CD4-positive, alpha-beta T cell (primary cell): ENCODE measurements at places on chromosomes 3 and 15.
A peak's percentile ranks its signal among the peaks of the same experiment; 100 is the strongest.

DNA sequence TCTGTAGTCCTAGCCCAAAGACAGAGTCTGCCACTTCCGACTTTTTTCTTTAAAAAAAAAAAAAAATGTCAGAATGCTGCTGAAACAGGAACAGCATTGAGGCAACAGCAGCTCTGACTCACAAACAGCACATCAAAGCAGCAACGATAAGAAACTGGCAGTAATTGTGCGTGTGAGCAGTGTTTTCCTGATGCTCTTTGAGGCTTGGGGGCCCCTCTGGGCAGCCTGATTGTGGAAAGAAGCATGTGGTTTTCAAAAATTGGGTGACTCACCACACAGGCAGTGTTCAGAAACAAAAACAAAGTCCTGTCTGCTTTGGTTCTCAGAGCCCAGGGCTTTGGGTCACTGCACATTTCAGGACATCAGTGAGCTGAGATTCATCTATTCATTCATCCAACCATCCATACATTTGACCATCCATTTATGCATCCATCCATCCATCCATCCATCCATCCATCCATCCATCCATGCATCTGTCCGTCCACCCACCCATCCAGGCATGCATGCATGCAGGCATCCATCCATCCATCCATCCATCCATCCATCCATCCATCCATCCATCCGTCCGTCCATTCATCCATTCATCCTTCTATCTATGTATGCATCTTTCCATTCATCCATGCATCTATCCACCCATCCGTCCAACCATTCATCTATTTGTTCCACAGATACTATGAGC, 308.4 kb downstream of the RPLP1 start:
- peak; percentile 53 for DNase-seq

GRCh38 chr3:72191209-72191960, 406.4 kb upstream of the PROK2 start:
- DNase-seq = no peak

DNA sequence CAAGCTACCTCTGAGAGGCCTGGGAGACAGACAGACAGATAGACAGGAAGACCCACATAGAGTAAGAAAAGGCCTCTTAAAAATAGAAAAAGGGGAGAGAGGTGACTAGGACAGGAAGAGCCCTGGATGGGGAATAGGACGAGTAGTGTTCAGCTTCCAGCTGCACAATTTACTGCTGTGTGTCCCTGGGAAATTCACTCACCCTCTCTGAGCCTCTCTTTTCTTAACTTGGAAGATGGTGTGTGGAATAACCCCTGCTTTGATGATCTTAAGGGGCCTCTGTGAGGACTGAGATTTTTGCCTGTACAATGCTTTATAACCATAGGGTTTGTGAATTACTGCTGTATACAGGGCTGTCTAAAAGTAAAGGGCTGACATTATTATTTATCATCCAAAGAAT, 37.5 kb downstream of the FEM1B start:
- no peak for DNase-seq

- no peak for DNase-seq
Measured at GRCh38 chr15:69697916-69698315, 245.3 kb downstream of the RPLP1 start.

GRCh38 chr3:63441262-63441661, 163.2 kb downstream of the SYNPR start:
- DNase-seq = no peak

DNA sequence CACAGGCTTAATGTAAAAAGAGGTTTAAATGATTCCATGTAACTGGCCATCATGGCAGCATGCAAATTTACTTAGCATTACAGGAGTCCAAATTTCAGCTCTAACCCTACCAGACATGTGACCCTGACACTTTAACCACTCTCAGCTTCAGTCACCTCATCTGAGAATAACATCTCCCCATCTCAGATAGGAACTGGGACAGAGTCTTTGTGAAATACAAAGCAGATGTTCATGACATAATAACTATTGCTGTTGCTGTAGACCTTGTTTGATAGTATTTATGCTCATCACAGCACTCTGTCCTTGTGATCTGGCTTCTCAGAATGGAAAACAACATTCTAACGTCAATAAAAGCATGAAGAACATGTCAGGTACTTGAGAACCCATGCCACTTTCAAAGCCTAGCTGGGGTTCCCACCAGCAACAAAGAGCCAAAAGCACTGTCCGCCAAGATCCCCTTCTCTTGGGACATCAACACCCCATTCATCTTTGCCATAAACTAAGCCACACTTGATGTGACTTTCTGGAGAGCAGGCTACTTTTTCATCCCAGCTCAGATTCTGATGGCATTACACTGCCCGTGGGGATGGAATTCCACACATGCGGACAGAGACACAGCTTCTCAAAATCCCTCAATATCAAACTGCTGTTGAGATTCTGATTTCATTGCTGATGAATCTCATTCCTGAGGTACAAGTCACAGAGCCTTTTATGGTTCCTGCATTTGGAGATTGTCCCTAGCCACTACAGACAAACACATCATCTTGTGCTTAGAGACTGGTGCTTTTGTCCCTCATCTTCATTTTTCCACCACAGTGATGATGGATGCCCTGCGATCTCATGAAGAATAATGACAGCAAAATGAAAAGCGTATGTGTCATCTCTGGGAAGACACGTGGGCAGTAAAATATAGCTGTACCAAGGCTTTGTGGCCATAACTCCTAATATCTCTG, 202.7 kb downstream of the TNIK start:
- DNase-seq = no peak

- no peak for DNase-seq
Measured at GRCh38 chr3:197105786-197106185, 76.2 kb upstream of the MELTF start.

DNA sequence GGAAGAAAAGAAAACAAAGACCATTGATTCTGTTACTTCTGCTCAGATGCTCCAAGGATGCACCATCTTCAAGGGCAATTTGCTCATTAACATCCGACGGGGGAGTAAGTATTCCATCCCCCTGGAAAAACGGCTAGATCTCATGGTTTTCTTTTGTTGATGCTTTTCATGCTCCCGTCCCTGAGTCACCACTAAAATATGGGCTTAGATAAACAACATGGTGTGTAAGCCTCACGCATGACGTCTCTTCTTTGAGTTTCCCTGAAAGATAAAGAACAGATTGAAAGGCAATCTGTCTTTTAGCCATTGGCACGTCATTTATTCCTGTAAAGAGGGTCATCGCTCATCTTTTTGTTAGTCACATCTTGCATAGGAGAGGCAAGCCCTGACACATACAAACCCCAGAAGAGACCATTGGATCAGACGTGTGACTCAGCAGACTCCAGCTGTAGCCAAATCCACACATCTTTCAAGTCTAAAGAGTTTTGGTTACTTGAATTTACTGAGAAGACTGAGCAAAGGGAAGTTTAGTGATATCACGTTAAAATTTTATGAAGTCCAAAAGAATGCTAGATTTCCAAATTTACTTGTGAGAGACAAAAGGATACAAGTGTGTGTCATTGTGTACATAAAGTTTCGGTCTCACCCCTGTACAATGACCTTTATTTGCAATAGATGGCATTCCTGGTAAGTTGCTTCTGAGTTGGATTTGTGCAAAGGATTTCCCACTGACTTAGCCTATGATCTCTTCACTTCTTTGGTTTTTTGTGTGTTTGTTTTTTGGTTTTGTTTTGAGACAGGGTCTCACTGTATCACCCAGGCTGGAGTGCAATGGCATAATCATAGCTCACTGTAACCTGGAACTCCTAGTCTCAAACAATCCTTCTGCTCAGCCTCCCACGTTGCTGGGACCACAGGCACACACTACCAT, 110.5 kb downstream of the PGPEP1L start:
- DNase-seq = no peak

DNA sequence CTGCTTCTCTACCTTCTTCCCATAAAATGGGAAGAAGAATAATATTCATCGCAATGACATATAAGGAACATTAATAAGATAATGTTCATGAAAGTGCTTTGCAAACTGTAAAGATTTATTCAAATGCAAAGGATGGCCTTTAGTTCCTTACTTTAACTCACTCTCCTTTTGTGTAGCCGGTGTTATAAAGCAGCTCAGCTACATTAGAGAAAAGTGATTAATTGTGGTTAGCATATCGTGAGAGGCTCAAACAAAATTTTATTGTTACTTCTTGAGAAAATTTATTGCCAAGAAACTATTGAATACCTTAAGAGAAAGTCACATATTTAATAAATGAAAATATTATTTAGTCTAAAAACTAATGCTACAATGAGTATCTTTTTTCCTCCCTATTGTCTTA, 250.7 kb upstream of the NR2E3 start:
- DNase-seq = no peak

GRCh38 chr15:80498652-80499051, 94.5 kb downstream of the ARNT2 start:
- no peak for DNase-seq

DNA sequence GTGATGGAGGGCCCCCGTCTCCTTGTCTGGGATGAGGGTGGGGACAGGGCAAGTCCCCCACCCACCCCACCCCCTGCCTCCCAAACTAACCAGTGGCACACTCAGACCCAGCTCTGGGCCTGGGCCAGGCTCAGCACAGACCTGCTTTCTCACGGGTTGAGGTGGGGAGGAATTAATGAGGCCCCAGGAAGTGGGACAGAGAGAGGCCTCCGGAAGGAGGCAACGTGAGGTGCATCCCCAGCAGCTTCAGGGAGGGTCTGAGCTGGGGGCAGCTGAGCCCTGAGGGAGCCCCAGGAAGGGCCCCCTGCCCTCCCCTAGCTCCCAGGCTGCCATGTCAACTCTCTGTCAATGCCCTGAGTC, 15.0 kb upstream of the GNAI2 start:
- DNase-seq = no peak

GRCh38 chr15:50164458-50164857, 17.5 kb upstream of the SLC27A2 start:
- DNase-seq = no peak

- DNase-seq = no peak
Measured at GRCh38 chr3:191135175-191135574, 63.9 kb upstream of the OSTN start.

- no peak for DNase-seq
Measured at GRCh38 chr3:176734146-176734545, 463.1 kb downstream of the TBL1XR1 start.

GRCh38 chr3:38334142-38335055, 12.2 kb upstream of the XYLB start:
- no peak for DNase-seq

- peak; percentile 84 for DNase-seq
Measured at GRCh38 chr3:43286115-43286840, at the start of gene SNRK. TSS of gene SNRK (plus strand) at chr3:43286540. CDS start at chr3:43303204, 16,664 bp downstream.

GRCh38 chr3:109702252-109702651, 364.9 kb upstream of the DPPA4 start:
- no peak for DNase-seq

DNA sequence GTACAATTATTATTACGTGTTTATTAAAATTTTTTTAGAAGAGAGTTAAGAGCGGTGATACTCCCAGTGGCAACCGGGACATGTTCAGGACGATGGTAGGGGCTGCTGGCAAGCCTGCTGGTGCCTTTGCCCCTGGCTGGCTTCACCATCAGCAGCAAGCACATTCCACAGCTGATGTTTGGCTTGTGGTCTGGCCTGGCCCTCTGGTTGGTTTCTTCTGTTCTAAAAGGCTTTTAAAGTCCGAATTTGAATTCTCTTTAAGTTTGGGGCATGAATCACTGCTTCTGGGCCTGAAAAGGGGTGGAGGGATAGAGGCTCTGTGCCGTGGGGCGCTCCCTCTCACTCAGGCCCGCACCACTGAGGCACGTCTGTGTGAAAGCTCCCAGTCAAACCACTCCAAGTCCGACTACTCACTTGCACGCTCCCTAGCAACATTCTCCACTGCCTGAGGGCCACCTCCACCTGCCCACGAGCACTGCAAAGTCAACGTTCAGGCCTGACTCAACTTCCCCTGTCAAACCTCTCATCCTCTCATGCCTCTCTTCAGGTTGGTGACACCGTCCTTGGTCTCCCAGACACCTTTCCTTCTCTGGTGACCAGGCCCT, 10.1 kb downstream of the ITGA11 start:
- no peak for DNase-seq

DNA sequence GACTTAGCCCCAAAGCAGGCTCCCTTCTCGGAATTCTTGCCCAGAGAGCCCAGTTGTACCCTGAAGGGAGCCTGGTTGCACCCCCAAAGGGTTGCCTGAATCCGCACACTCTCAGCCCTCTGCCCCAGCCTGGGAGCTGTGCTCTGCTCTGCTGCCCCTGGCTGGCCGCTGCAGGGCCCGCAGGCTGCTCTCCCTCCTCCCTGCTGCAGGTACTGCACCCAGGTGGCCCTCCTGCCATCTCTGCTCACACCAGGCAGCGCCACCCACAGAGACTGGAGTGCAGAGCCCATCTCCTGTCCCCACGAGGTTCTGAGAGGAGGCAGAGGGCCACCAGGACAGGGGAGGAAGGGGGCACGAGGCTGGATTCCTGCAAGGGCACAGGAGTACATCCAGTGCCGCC, 134.2 kb upstream of the NSMCE3 start:
- no peak for DNase-seq

DNA sequence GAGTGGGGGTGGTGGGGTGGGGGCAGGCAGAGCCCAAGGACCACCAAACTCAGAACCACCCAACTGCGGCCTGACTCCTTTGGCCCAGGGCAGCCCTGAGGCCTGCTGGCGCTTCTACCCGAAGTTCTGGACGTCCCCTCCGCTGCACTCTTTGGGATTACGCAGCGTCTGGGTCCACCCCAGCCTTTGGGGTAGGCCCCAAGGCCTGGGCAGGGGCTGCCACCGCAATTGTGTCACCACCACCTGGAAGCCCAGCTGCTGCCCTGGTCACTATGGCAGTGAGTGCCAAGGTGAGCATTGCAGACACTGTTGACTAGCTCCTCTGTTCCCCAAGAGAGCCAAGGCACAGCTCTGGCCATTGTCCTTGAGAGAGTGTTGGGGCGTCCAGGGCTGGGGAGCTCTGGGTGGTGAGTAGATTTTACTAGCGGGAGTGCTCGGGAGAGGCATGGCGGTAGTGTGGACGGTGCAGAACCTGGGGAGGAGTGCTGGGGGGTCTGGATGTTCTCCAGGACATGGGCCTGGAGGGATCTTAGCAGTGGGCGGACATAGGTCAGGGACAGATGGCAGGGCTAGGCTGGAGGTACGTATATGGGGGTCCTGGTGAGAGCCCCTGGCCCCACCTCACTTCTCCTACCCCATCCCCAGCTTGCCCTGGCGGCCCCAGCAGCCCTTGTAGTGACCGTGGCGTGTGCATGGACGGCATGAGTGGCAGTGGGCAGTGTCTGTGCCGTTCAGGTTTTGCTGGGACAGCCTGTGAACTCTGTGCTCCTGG, 12.8 kb downstream of the NT5DC2 start:
- no peak for DNase-seq

GRCh38 chr15:78682004-78682651, 41.1 kb upstream of the CHRNB4 start:
- no peak for DNase-seq
